ENCODE measurements at places on chromosomes 7 and 10.

DNA sequence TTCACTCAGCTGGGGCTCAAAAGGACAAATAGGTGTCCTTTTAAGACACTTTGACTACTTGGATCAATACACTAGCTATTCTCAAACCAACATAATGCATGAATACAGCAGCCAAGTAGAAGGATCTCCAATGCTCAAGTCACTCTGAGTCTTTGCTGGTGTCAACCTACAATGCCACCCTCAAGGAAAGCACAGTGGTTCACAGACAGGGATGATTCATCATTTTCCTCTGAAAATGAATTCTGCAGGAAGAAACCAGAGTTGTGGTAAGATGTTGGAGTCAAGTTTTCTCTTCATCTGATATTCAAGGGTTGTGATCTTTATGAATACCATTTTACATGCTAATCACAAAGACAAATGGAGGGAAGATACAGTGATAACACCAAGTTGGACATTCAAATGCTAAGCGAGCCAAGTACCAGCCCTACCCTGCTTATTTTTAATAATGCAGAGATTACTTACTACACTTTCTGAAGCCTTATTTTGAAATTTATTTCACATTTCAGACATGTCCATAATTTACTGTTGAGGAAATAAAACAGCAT is 143.1 kb upstream of the FGFR2 start:
- no peak for DNase-seq

- DNase-seq = no peak
Measured at GRCh38 chr10:31876652-31877352, 51.8 kb downstream of the ARHGAP12 start.

- DNase-seq = no peak
Measured at GRCh38 chr7:5423306-5423975, at the start of gene TNRC18. Gene TNRC18, minus strand, starts transcription at chr7:5423834. Its CDS starts 2,588 bp downstream, at chr7:5421246.

- no peak for DNase-seq
Measured at GRCh38 chr7:46165276-46165675, 244.2 kb upstream of the IGFBP3 start.

DNA sequence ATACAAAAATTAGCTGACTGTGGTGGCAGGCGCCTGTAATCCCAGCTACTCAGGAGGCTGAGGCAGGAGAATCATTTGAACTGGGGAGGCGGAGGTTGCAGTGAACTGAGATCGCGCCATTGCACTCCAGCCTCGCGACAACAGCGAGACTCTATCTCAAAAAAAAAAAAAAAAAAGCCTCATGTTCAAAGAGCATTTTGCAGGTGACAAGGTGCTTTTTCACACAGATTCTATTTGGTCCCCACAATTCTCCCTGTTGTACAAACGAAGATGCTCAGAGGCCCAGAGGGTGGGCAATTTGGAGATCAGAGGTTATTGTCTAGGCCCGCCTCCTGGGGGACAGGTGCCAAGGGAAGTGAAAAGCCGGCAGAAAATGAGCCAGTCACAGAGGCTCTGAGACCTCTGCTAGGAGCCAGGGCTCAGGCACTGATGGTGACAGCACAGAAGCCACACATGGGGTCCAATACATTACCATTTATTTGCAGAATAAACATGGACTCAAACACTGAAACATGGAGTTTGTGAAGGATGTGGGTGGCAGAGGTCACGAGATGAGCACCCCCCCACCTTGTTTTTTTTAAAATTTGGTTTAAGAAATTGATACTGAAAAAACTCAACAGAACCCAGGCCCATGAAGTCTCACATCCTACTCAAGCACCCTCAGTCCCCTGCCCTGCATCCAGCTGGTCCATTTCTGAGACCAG is 882 bp upstream of the GAL3ST4 start:
- DNase-seq = no peak
